ENCODE measurements at places on chromosomes 7 and 10. TPM values are rescaled to one million over a fixed set of nuclear protein-coding genes. Genes with fewer than 3 reads are reported as not detected.

DNA sequence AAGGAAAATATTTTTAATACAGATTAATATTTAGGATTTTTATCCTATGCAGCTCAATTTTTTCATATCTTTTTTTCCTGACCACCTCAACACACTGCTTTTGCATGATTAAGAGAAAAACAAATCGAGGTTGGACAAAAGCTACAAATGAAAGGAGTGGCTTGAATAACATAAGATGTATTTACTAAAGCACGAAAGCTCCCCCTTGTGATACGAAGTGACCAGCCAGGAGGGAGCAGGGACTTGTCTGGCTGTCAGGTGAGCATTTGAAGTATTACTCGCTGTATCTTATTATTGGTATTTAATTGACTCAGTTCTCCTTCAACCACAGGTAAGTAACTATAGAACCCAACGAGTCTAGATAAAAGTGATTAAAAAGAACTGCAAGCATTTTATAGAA is 265.2 kb upstream of the PHF14 start:
- DNase-seq = peak; percentile 31

DNA sequence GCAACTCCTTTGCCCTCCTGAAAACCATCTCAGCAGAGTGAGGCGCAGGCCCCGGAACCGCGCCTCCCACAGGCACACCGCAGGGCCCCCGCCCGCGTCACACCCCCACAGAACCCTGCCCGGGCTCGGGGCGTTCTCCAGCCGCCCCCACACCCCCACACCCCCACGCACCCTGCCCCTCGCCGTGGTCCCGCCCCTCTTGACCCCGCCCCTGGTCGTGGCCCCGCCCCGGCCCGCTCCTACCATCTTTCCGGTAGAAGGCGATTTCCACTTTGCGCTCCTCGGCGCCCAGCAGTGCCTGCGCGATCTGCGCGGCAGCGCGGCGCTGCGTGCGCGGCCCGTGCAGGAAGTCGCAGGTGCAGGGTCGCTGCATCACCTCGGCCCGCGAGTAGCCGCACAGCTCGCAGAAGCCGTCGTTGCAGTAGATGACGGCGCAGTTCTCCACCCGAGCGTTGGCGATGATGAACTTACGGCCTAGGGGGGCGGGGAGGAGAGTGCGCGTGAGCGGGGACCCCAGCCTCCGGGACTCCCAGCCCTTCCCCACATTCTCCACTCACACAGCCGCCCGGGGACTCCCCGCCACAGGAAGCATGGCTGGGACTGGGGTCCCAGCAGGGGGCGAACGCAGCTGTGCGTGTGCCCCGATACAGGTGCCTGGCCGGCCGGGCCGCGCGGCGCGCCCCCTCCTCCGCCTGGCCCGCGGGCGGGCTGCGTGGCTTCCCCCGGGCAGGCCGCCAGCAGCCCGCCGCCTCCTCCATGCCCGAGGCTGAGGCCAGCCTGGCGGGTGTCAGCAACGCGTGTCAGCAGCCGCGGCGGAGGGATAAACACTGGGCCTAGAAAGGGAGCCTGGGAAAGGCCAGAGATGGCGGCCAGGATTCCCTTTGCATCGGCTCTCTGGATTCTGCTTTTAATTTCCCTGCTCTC is 3.4 kb downstream of the KCNH2 start:
- peak; percentile 77 for DNase-seq

GRCh38 chr7:27248911-27249723 is 6.5 kb downstream of the EVX1 start:
- no peak for DNase-seq

GRCh38 chr10:21702633-21703111 is 168.6 kb downstream of the MLLT10 start:
- peak; percentile 33 for DNase-seq

DNA sequence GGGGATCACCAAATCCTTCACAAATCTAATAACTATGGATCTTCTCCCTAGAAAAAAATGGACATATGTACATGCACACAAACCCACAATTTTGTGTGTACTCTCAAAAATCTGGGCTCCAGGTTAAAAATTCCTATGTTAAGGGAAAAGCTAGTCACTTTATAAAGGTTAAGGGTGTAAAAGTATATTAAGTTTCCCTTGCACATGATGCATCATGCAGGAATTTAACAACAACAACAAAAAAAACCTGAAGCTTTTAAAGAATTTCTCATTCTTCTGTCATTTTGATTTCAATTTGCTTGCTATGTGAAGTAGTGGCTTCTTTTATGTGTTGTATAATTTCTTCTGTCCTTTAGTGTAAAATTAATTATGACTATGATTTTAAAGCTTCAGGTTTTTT is 123.7 kb downstream of the CNOT4 start:
- DNase-seq = no peak

DNA sequence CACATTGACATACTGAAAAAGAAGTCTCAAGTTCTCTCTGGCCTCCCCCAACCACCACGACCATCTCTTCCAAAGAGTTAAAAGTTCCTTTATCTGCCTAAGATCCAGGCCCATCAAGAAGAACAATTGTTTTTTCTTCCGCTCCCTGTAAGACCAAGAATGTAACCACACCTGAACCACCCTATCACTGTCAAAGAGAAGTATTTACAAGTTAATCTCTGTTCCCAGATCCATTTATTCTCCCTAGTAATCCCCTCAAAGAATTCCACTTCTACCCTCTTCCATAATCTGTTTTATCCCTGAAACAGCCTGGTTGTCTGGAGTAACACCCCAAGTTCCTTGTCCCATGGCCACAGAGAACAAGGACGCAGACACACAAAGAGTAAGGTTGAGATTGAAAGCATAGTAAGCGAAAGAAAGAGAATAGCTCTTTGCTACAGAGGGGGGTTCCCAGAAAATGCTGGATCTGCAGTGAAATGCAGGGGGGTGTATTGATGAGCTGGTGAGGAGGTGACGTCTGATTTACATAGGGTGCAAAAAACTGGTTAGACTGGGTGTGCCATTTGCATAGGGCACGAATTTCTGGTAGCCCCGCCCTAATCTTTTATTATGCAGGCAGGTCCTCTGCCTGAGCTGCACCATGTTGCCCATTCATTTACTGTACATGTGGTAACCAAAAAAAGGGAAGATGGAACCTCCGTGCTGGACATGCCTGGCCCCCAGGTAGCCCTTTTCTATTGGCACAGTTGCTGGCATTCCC is 122.0 kb downstream of the SKIDA1 start:
- no peak for DNase-seq

GRCh38 chr7:157028199-157028903 is 17.9 kb upstream of the MNX1 start:
- DNase-seq = no peak

- peak; percentile 75 for DNase-seq
Observed at GRCh38 chr10:49398000-49398861, 2.3 kb upstream of the DRGX start.

DNA sequence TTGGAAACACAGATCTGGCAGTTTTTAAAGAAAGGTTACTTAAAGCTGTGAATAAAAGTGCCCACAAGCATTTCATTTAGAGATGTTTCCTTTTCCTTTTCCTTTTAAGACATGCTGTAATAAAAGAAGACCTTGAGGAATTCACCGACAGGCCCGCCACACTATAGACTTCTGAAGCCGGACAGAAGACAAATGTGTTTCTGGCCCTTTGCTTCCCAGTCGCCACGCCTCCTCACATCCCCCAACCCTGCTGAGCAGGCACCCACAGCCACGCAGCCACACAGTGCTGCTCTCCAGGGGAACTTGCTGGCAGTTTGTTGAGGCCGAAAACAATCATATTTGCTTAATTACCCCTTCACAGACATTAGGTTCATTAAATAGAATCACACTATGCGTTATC is 83.4 kb downstream of the SLC25A13 start:
- DNase-seq = no peak

DNA sequence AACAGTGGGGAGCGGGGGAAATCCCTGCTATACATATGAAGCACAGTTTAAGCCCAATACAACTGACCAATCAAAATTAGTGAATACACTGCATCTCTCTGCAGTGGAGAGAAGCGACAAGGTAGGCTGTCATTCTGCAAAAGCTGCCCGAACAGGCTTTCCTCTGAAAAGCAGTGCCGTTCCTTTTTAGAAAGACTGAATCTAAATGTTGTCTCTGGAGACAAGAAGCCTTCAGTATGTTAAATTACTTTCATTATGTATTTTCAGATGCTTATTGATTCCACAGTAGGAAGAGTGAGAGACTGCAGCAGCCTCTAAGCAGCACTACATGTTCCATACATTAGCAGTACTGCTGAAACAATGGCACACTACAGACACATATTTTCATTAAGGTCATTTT is at the start of gene GPR22:
Gene GPR22 (plus strand): TSS at position 129 of the 400 bp plus-strand sequence. CDS start 4,004 bp downstream, outside the sequence.
- no peak for DNase-seq

- peak; percentile 57 for DNase-seq
Observed at GRCh38 chr7:152435384-152436110, at the start of gene KMT2C. KMT2C (minus strand) TSS chr7:152436003; CDS start chr7:152435786, 217 bp downstream.

PHYH gene
- total RNA-seq = 12.7 TPM

- no peak for DNase-seq
Observed at GRCh38 chr10:117503244-117504205, 39.0 kb upstream of the EMX2 start.

- DNase-seq = no peak
Observed at GRCh38 chr7:2657920-2658671, 26.3 kb downstream of the TTYH3 start.

DNA sequence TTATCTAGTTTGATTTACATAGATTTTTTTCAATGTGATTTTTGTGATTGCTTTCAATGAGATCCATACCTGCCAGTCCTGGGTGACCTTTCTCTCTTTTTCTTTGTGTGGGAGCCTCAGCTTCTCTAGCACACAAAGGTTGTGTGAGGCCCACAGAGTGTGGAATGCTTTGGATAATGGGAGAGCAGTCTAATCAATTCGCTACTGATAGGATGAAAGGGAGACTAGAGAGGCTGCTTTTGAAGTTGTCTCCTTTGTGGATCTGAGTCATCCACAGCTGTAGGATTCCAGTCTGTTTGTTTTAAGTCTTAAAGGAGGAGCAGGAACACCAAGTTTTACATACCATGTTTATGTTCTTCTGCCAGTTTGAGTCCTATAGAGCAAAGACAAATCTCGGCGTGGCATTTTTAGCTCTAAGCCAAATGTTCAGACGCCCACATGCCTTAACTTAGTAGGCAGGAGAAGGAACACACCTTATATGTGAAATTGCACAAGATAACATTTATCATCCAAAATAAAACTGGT is 330.0 kb downstream of the ARL4A start:
- no peak for DNase-seq

PNLIPRP1 gene
- total RNA-seq = not detected

DNA sequence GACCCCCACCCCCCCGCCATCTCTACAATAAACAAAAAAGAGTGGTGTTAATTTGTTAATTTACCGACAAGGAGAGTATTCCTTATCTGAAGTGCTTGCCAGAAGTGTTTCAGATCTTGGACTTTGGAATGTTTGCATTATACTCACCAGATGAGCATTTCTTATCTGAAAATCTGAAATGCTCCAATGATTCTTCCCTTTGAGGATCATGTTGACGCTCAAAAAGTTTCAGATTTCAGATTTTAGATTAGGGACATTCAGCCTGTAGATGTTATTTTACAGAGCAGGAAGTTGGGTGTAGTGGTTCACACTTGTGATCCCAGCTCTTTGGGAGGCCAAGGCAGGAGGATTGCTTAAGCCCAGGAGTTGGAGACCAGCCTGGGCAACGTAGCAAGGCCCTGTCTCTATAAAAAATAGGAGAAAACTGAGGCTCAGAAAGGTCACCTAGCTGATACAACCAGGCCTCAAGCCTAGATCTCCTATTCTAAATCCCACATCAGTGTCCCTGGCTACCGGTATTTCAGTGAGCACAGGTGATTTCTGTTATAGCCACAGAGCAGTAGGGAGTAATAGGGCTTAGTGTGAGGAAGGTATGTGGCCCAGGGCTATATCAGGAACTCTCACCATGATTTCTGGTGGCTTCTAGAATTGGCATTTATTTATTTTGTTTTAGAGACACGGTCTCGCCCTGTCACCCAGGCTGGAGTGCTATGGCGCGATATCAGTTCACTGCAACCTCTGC is 35.4 kb downstream of the TMEM120A start:
- no peak for DNase-seq

GRCh38 chr7:105210721-105211205 is 178.0 kb downstream of the SRPK2 start:
- DNase-seq = no peak

- DNase-seq = no peak
Observed at GRCh38 chr7:1883031-1883761, 213.1 kb downstream of the ELFN1 start.

GRCh38 chr7:22301790-22302189 is 55.2 kb downstream of the RAPGEF5 start:
- no peak for DNase-seq

DNA sequence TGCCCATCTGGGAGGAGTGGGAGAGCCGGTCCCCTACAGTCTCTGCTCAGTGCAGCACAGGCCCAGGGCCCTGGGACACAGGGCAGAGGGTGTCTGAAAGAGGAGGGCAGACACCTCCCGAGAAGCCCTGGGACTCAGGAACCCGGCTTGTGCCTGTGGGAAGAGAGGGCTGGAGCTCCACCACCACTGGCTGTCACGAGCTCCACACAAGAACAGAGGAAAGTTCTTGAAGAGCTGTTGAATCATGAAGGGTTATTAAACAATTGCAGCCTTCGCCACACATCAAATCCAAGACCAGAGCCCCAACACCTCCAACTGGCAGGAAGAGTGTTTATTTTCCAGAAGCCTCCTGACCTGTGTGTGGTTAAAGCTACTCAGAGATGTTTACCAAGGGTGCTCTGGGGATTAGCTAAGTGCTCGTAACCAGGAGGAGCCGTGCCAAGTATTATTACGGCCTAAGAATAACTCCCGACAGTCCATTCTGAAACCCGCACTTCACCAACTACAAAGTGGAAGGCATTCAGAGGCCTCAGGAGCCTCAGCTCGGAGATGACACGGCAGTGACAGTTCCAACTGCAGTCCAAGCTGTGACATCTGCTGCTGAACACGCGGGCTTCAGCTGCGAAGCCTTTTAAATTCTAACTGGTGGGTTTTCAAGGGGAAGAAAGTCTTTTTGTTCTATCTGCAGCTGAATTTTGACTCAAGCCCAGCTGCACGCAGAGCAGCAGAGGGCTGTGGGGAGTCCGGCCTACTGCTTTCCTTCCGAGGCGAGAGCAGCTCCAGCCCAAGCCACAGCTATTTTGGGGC is 75.1 kb downstream of the MAD1L1 start:
- no peak for DNase-seq
